ENCODE measurements at places on chromosomes 5 and 9. TPM values are rescaled to one million over a fixed set of nuclear protein-coding genes. Genes with fewer than 3 reads are reported as not detected.
A peak's percentile ranks its signal among the peaks of the same experiment; 100 is the strongest.

Gene CLIC3
- 126 TPM for total RNA-seq

Gene CEL
- 1.0 TPM for total RNA-seq

Gene TMEM215
- not detected for total RNA-seq

Gene BRD8
- total RNA-seq = 91.5 TPM

Gene FCN1
- not detected for total RNA-seq

Gene TMEFF1
- 16.3 TPM for total RNA-seq

DNA sequence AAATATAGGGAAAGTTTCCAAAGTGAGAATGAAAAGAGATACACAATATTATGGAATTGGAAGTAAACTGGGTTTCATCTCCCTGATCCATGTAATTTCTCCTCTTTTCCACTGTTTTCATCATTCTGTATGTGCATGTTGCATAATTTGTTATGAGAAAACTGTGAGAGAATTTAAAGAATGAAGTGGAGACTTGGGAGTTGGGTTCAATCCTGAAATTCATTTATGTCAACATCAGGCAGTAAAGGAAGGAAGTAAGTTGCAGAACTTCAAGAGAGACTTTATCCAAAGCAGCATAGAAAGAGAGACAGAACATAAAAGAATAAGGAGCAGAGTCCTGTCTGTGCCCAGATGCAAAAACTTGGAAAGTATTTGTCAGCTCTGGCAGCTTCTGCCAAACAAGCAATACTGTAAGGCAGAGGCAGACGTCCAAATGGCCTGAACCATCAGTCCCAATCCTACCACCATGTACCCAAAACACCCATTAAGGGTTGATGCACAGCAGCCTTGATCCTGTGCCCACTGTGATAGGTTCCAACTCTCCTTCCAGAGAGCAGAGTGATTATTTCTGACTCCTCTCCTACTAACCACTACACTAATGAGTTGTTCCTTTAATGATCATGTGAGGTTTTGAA lies 425.3 kb upstream of the CDH6 start:
- DNase-seq = no peak

DNA sequence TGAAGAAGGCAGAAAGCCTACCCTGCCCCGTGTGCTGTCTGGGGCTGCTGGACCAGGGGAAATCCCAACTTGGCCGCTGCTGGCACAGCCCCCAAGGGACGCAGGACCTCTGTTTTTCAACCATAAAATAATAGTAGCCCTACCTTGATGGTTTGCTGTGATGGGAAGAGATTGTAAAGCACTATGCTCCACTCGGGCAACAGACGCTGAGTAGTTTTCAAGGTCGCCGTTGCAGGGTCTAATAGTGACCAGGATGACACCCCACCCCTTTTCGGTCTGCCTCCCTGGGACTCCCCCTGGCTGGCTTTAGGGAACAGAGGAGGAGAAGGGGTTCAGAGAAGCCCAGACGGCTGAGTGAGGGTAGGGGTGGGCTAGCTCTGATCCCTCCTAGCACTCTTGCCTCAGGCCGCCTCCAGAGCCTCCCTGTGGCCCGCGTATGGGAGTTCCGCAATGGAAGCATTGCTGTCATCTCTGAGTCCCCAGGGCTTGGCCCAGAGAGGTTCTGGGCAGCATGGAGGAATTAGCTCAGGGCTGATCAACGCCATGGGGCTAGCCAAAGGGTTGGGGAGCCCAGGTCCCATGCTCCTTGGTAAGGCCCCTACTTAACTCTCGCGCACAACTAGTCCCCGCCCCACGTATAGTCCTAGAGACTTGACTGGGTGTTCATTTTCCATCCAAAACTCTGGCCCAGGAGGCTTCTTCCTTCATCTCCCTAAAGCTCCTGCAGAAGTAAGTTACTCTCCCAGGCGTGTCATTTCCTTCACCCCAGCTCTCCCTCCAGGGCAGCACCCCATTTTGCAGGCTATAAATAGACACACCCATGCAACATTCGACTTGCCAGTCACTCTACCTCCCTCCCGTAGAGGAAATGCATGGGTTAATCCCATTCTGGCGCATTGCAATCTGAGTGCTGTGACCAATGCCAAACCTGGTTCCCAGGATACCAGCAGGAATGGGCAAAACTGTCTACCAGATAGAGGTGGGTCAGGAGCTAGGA lies 1.1 kb upstream of the IRF1 start:
- peak; percentile 42 for DNase-seq

- DNase-seq = no peak
These were observed 267.7 kb downstream of the FANCC start for GRCh38 chr9:95049761-95050160.

DNA sequence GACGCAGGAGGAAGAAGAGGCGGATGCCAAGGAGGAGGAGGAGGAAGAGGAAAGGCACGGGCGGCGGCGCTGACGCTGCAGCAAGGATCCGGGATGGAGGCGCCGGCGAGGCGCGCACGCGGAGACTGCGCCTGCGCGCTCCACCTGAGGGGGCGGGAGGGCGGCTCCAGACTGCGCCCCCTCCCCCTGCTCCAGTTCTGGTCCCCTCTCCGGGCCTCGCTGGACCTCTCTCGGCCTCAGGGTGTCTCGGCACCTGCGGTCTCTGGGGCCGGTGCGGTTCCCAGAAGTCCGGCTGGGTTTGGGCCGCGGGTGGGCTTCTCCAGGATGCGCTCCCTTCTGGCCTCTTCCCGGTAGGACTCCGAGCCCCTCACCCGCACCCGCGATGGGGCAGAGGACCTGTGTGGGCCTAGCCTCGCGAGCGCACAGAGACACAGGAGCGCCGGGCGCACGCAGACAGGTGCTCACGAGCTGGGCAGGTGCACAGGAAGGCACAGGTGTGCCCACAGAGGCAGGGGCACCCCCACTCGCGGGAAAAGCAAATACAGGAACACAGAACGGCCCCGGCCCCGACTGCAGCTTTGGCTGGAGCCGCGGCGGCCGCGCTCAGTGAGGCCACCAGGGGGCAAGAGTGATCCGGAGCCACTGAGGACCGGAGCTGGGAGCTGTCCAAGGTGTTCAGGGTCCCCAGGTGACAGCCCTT lies at the start of gene NPDC1:
Gene NPDC1, minus strand, starts transcription at position 90 of the 700 bp plus-strand sequence. CDS start 188 bp downstream, outside the sequence.
- DNase-seq = peak; percentile 88

DNA sequence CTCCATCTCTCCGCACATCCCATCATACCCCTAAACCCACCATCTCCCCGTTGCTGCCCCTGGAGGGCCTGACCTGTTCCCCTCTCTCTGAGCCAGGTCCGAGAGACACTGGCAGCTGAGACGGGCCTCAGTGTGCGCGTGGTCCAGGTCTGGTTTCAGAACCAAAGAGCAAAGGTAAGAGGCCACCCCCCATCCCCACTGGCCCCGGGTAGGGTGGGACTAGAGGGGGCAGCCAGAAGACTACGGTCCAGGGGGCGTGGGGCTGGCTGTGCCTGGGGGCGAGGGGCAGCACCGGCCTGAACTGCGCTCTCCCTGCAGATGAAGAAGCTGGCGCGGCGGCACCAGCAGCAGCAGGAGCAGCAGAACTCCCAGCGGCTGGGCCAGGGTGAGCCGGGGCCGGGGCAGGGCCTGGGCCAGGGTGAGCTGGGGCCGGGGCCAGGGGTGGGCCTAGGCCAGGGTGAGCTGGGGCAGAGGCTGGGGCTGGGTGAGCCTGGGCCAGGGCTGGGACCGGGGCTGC lies 79.8 kb downstream of the LMX1B start:
- DNase-seq = no peak

- no peak for DNase-seq
These were observed 602.6 kb downstream of the TLR4 start for GRCh38 chr9:118306801-118307200.

- DNase-seq = peak; percentile 75
These were observed 93.6 kb upstream of the TNC start for GRCh38 chr9:115211413-115212124.

DNA sequence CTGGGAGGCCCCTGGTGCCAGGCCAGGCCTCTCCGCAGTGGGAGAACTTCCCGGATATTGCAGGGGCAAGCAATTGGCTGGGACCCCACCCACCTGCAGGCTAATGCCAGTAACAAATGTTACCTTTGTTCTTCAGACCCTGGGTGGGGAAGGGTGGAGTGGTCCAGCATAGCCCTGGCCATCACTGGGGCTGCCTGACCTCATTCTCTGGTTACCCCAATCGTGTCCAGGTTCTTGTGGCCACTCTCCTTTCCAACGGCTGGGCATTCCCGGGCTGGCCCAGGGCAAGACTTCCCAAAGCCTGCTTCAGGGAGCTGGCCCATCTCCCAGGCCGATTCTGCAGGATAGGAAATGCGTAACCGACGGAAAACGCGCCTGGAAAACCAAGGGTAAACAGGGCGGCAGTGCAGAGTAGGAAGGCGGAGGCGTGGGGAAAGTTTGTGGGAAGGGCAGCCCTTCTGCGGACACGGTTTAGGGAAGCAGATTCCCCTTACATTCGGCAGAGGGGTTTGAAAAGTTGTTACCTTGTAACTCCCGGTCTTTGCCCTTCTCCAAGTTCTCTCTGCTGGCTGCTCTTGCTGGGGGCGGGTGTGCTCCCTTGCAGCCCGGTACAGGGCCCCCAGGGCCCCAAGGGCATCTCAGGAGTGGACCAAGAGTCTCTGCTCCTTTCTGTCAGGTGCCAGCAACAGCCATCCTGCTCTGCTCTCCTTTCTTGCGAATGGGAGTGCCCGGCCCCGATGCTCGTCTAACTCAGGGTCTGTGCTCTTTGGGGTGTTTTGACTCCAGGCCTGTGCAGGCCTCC lies 3.5 kb downstream of the NRARP start:
- no peak for DNase-seq

DNA sequence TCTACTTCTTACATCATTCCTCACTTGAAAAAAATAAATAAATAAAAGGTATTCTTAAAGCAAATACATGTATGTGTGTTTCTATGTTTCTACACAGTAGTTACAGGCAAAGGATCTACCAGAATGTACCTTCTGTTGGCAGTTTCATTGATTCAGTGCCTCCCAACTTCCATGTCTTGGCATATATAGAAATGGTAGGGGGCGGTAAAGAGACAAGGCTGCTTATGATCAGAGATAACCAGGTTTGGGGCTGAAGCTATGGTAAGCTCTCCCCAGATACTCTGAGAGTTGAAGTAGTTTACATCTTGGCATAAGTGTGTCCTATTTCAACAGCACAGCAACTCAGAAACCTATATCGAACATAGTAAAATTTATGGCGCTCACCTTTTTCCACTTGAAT lies 1075.4 kb upstream of the C9orf72 start:
- DNase-seq = no peak

GRCh38 chr9:91777292-91777830 lies 172.7 kb downstream of the ROR2 start:
- peak; percentile 20 for DNase-seq

DNA sequence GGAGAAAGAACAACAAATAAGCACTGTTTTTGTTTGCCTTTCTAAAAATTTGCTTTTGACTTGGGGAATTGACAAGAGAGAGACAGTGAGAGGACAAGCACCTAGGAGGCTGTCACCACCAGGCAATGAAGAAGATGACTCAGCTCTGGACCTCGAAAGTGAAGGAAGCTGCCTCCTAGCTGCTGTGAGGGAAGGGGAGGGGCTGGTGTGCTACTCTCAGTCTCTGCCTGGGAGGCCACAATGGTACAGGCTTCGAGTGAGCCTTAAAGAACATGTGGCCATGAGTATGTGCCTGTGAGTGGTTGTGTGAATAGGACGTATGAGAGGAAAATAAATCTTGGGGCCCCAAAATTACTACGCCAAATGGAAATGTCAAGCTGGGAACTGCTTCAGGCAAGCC lies 7.1 kb upstream of the PLK2 start:
- peak; percentile 64 for DNase-seq
